Activated CD4-positive, alpha-beta T cell treated with anti-CD3 and anti-CD28 coated beads for 48 hours (primary cell): ENCODE measurements at places on chromosomes 7 and 10.
A peak's percentile ranks its signal among the peaks of the same experiment; 100 is the strongest.

- DNase-seq, result no peak
Observed at GRCh38 chr10:111131168-111131799, 54.5 kb downstream of the ADRA2A start.

GRCh38 chr7:38373155-38373554 lies 99.7 kb upstream of the TARP start:
- DNase-seq, result no peak

DNA sequence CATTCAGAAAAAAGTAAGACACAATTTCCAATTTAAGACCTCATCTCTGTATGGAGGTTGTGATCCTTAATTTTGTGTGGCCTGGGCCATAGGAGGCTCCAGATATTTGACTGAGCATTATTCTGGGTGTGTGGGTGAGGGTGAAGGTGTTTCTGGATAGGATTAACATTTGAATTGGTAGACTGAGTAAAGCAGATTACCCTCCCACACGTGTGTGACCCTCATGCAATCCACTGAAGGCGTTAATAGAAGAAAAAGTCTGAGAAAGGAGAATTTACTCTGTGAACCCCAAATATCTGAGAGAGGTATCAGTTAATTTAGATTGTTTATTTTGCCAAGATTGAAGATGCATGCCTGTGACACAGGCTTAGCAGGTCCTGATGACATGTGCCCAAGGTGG lies 328.0 kb upstream of the POT1 start:
- DNase-seq, result no peak

DNA sequence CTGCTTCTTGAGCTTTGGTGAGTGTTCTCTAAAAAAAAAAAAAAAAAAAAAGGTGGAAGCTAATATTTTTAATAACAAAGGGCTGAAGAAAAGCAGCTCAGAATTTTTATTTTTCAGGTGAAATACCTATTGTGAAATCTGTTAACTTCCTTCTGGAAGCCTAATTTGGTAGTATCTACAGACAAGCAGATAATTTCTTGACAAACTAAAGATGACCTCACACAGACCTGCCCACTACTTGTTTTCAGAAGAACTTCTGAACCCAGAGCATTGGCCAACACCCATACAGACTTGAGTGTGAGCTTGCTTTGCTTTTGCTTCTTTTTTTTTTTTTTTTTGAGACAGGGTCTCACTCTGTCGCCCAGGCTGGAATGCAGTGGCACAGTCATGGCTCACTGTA lies 31.2 kb downstream of the LRRC4 start:
- DNase-seq, result no peak

GRCh38 chr7:45435131-45435530 lies 139.0 kb upstream of the ADCY1 start:
- DNase-seq, result no peak

DNA sequence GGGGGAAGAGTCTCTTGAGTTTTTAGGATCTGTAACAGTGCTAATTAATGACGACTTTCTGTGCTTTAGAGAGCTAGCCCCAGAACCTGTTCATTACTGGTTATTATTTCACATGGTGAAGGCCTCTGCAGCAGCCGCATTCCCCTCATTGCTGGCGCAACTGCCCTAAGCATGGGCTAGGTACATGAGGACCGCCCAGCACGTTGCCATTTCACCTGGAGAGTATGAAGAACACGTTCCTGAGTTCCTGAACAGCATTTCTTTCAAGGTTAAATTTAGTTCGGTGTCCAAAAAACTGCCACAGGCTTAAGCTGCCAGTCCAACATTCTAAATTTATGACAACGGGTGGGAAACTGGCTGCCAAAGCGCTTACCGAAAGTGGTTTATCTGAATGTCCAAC lies 177.0 kb downstream of the DNAH11 start:
- DNase-seq, result no peak

DNA sequence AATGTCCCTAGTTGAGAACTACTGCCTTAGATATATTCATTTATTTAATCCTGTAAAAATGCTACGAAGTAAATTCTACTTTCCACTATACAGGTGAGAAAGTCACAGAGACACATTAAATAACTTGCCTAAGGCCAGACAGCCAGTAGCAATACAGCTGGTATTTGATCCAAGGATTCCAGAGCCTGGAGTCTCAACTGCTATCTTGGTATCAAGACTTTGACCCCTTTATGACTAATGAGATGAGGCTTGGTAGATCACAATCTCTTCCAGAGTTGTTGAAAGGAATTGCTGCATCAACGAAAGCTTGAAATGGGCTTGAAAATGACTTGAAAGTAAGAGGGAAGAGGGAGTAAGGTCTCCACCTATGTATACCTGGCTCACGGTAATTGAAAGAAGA lies 83.3 kb downstream of the ORC5 start:
- DNase-seq, result no peak

DNA sequence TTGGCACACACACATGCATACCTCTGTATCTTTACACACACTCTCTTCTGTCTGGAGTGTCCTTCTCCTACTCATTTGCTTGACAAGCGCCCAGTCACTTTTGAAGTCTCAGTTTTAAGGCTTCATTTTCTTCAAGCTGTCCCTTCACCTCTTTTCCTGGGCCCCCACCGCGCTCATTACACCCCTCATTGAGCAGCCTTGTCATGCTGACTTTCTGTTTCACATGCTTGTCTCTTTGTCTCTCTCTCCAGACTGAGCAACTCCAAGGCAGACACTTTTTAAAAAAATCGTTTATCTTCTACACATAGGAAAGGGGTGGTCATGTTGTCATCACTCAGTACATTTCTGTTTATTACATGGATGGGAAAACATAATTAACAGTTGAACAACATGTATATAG lies 225.2 kb upstream of the FZD1 start:
- no peak for DNase-seq

DNA sequence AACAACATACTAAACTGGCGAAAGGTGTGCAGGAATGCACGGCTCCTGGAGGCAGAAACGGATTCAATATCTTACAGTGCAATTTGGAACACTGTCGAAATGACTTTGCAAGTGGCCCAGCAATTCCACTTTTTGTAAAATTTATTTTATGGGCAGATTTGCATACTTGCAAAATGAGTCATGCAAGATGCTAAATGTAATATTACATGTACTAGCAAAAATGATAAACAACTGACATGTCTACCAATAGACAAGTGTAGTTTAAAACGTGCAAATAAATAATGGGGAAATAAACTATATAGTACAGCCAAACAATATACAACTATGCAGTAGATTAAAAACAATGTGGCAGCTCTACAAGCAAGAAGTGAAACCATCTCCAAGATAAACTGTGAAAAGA lies 97.7 kb downstream of the ARHGAP12 start:
- DNase-seq, result no peak

DNA sequence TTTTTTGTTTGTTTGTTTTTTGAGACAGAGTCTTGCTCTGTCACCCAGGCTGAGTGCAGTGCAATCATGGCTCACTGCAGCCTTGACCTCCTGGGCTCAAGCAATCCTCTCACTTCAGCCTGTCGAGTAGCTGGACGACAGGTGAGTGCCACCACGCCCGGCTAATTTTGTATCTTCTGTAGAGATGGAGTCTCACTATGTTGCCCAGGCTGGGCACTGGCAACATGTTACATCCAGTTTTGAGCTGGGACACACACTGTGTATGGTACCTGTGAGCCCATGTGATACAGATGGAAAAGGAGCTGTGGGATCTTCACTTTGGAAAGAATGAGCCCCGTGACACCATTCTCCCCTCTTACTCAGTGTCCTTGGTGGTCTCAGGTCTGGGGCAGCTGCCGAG lies 40.4 kb upstream of the PODXL start:
- DNase-seq, result no peak

- DNase-seq, result no peak
Observed at GRCh38 chr10:113362645-113363091, 190.2 kb upstream of the HABP2 start.

- no peak for DNase-seq
Observed at GRCh38 chr7:96530786-96531185, 178.9 kb downstream of the SEM1 start.

DNA sequence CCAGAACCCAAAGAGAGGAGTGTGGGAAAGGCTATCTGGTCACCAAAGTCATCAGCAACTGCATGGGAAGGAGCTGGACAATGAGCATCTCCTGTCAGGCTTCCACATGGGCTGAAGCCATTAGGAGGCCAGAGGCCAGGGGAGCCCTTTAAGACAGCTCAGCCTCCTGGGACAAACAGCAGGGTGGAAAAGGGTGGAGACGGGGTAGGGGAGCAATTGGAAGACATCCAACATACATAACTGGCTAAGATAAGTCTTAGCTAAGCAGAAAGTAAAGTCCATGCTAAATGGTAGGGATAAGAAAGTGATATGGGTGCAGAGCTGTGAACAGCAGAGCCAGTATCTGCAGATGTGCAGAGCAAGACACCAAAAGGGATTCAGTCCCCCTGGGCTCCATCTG lies 1.5 kb upstream of the OAT start:
- DNase-seq, result no peak

GRCh38 chr10:121216721-121217181 lies 365.6 kb downstream of the WDR11 start:
- DNase-seq, result no peak

GRCh38 chr7:151484971-151485707 lies 34.6 kb downstream of the RHEB start:
- peak; percentile 58 for DNase-seq

DNA sequence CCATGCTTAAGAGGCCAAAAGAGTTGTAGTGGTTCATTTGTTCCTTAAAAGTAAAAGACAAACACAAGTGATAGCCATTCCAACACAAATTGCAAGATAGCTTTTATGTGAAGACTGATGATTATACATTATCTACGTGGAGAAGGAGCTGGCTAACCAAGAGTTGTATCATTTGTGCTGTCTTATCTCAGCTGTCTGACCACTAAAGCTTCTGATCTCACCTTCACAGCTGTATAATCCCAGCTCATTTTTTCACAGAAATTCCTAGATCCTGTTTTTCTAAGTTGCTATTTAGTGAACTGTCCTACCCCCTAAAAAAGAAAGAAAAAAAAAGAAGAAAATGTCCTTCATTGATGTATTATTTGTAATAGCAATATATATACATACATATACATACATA lies 9.8 kb downstream of the USP6NL start:
- DNase-seq, result no peak

- DNase-seq, result no peak
Observed at GRCh38 chr10:22997096-22997495, 69.2 kb downstream of the ARMC3 start.

- DNase-seq, result no peak
Observed at GRCh38 chr7:33775790-33776189, 129.5 kb upstream of the BMPER start.

- no peak for DNase-seq
Observed at GRCh38 chr10:14815681-14816080, 22.2 kb downstream of the CDNF start.

GRCh38 chr10:52574697-52575096 lies 197.9 kb downstream of the MBL2 start:
- no peak for DNase-seq

- DNase-seq, result no peak
Observed at GRCh38 chr10:44723082-44723481, 188.1 kb upstream of the TMEM72 start.

- peak; percentile 25 for DNase-seq
Observed at GRCh38 chr10:32982911-32983909, 25.2 kb upstream of the ITGB1 start.

DNA sequence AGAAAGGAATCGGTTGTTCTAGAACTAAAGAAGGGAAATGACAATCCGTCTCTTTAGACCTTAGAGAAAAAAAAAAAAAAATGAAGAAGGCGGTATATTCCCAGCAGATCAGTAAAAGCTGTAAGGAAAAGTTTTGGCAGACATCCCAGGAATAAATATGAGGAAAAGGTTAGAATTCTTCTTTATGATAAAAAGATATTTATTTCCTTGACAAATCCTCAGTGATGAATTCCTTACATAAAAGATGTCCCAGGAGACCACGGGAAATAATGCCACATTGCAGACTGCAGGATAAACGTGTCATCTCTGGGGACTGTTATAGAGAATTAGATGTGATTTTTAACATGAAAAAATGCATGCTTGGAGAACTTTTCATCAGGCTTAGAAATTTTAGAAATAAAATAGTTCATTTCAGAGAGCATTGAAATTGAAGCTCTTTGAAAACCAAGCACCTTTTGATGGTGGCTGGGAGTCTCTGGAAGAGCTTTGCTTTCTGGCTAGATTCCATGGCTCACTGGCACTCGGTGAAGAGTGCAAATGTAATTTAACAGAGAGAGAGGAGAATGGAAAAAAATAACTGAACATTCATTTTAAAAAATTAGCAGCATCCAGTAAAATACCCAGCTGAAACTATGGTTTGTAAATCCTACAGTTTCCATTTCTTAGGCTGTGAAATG lies 98.2 kb downstream of the PRPF18 start:
- no peak for DNase-seq

GRCh38 chr7:65892835-65893234 lies 20.0 kb downstream of the VKORC1L1 start:
- DNase-seq, result no peak

GRCh38 chr10:60388116-60388625 lies 1.5 kb downstream of the ANK3 start:
- DNase-seq, result no peak

DNA sequence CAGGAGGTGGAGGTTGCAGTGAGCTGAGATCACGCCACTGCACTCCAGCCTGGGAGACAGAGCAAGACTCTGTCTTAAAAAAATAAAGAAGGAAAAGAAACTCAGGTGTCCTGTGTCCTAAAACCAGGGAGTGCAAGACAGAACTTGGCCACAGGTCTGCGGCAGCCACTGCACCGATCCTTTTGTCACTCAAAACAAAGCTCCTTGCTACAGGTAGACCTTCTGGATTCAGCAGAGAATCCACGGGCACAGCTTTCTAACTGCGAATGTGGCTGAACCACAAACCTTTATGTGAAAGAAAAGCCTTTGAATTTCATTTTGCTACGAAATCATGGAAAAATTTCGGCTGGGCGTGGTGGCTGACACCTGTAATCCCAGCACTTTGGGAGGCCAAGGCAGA lies 634.9 kb downstream of the CALN1 start:
- no peak for DNase-seq

DNA sequence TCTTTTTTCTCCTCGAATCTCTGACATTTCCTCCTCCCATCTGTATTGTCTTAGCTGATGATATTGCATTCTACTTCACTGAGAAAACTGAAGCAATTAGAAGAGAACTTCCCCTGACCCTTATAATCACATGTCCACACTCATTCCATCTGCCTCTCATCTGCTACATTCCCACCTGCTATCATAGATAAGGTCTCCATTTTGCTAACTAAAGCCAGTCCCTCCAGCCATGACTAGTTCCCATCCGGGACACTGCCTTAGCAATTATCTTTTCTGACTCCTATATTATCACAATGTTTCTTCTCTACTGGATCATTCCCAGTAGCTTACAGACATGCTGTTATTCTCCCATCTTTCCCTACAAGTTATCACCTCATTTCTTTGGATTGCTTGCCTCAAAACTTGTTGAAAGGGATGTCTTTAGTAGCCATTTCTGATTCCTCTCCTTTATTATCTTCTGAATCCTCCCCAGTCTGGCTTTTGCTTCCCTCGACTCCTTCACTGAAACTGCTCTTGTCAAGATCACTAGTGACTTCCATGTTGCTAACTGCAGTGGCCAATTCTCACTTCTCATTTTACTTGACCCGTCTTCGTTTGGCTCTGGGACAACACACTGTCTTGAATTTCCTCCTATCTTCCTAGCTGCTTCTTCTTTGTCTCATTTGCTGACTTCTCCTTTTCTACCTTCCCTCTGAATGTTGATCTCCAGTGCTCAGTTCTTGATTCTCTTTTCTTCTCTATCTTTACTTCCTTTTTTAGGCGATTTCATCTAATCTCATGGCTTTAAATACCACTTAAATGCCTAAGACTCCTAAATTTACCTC lies 35.9 kb downstream of the FZD1 start:
- no peak for DNase-seq

- DNase-seq, result no peak
Observed at GRCh38 chr7:42453931-42454361, 216.9 kb upstream of the GLI3 start.

GRCh38 chr10:42816912-42817311 lies 34.3 kb downstream of the BMS1 start:
- DNase-seq, result no peak
